ENCODE measurements at places on chromosomes 12 and 14.
A peak's percentile ranks its signal among the peaks of the same experiment; 100 is the strongest.

DNA sequence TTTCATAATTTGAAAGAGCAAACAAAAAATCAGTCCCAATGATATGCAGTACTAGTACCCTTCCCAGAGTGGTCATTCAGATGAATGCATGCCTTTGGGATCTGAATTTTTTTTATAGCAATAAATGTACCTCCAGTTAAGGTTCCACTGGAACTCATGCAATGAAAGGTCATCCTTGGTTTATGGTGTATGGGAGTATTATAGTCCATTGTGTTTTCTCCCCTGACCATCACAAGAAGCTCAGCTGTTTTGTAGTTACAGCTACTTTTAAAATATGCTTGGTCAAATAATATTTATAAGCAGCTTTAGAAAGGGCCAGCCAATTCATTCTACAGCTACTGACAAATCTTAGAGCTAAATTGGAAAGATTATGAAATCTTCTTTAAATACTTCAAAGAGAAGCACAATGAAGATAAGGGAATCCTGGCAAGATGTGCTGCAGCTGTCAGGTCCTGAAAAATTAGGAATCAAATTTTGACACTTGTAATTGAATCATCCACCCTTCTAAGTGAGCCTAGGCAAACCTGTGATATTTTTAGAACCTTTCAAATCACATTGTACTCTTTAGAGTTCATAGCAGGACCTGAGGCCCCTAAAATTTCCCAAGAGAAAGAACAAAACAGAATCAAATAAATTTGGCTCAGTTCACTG is 46.5 kb downstream of the IFT81 start:
- DNase-seq: no peak

GRCh38 chr12:43338848-43339526 is 213.0 kb downstream of the ADAMTS20 start:
- DNase-seq: no peak

DNA sequence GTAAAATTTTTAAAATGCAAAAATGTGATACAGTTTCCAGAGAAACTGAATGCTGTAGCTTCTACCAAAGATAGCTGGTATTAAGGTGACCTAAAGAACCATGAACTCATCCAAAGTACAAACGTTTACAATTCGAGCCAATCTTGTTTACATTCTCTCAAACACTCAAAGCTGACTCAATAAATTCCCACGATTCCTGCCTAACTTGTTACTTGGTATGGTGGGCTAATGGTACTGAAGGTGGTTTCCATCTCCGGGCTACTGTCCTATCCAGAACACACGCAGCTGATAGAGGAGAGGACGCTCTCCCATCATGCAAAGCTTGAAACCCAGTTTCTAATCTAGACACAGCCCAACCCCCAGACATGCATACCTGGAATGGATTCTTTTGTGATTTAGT is 31.5 kb downstream of the RAD9B start:
- no peak for DNase-seq

DNA sequence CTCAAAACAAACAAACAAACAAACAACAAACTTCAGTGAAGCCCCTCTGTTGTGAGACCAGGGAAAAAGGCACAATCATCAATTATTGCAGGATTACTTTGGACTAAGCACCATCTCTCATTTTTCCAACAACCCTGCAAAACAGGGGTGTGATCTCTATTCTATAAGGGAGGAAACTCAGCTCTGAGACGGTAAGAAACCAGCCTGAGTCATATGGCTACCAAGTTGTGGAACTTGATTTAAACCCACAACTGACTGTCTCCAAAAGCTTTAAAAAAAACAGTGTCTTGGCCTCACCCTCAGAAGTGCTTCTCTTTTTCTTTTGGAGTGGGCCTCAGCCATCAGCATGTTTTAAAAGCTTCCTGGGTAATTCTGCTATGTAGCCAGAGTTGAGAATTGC is 49.8 kb downstream of the RIN3 start:
- no peak for DNase-seq

GRCh38 chr12:122013791-122014590 is 7.7 kb upstream of the BCL7A start:
- DNase-seq: no peak

- DNase-seq: no peak
Observed at GRCh38 chr12:83996671-83997070, 915.9 kb downstream of the SLC6A15 start.

- no peak for DNase-seq
Observed at GRCh38 chr12:92927436-92928281, 1.4 kb downstream of the EEA1 start.

DNA sequence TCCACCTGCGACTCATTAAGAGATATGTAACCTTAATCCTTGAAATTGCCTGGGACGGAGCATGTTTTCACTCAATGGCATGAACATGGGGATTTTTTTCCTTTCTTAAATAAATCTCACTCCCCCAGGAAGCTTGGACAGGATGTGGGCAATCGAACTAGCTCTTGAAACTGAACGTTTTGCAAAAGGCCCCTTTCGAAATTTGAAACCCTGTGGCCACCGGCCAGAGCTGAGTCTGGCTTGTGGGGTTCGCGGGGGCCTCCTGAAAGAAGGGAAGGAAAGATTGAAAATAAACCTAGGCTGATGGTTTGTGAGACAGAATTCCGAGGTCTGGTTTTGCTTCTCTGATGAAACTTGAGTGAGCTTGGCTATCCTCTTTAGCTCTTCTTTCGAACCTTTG is 101.4 kb upstream of the RTL1 start:
- DNase-seq: no peak

- no peak for DNase-seq
Observed at GRCh38 chr12:77032406-77032805, 33.0 kb downstream of the E2F7 start.

GRCh38 chr12:129885287-129885686 is 18.5 kb downstream of the TMEM132D start:
- no peak for DNase-seq

DNA sequence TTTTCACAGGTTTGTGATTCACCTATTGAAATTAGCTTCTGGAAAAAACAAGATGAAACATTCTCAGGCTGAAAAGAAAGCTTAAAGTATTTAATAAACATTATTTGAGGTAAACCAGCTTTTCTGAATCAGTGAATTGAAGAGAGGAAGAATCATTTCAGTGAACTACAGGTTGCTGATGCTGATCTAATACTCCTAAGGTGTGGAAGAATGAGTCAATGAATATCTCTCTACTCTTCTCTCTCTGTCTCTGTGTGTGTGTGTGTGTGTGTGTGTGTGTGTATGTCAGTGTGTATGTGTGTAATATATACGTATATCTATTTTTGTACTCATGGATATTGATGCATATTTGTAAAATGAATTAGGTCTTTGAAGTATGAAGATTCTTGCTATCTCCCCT is 312.2 kb downstream of the SSPN start:
- DNase-seq: no peak

DNA sequence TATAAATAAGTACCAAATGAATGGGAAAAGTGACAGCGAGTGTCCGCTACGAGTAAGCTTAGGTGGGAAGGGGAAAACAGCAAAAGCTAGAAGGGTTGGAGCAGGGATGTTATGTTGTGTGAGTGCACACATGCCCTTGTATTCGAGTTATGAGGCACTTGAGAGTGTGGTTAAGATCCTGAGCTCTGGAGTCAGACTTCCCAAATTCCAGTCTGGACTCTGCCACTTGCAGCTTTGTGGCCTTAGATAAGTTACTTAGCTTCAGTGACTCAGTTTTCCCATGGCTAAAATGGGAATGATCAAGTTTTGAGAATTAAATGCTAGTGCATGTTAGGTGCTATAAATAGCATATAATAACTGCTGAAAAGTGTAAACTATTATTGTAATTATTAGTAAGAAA is 44.9 kb downstream of the KTN1 start:
- no peak for DNase-seq

GRCh38 chr14:72947366-72948160 is 21.3 kb downstream of the DCAF4 start:
- no peak for DNase-seq

DNA sequence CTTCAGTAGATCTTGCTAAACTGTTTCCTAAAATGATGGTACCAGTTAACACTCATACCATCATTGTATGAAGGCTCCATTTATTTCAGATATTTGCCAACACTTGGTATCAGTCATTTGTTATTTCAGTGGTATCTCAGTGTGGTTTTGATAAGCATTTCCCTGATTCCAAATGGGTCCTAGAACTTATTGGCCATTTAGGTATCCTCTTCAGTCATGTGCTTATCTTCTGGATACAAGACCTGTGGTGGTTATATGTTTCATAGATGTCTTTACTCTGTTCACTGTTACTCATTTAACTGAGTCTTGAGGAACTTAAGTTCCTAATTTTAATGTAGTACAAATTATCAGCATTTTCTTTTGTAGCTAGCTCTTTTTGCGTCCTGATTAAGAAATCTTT is 13.5 kb downstream of the SINHCAF start:
- DNase-seq: no peak

DNA sequence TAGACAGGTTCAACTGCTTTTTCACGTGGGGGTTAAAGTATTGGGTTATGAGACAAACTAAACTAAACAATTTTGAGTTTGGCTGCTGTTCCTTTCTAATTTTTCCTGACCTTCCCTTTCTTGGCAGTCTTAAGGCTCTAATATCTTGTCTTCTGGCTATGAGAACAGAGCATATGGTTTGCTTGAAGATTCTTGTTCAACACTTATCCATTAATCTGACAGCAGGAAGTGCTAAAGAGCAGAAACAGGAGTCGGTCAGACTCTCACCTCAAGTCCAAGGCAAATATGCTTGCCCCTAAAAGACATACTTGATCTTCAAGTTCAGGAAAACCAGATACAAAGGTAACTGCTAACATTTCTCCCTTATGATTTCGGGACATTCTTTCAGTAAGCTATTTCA is 52.6 kb upstream of the KCNJ8 start:
- DNase-seq: no peak

DNA sequence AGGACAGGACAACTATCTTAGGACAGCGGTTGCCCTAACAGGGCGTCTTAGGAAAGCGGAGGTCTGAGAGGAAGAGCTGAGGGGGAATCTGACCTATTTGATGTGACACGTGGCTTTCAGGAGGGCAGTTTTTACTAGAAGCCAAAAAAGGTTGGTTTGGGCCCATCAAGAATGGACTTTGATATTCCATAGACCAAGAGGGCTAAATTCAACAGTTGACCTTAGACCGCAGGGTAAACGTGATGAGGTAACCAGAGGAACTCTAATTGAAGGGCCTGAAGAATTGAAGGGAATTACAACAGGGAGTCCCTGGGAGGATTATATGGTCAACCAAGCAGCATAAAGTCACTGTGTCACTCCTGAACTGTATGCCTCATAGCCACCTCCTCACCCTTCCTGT is 11.5 kb downstream of the C1S start:
- DNase-seq: no peak

- DNase-seq: no peak
Observed at GRCh38 chr12:39188689-39189088, 254.2 kb downstream of the KIF21A start.

DNA sequence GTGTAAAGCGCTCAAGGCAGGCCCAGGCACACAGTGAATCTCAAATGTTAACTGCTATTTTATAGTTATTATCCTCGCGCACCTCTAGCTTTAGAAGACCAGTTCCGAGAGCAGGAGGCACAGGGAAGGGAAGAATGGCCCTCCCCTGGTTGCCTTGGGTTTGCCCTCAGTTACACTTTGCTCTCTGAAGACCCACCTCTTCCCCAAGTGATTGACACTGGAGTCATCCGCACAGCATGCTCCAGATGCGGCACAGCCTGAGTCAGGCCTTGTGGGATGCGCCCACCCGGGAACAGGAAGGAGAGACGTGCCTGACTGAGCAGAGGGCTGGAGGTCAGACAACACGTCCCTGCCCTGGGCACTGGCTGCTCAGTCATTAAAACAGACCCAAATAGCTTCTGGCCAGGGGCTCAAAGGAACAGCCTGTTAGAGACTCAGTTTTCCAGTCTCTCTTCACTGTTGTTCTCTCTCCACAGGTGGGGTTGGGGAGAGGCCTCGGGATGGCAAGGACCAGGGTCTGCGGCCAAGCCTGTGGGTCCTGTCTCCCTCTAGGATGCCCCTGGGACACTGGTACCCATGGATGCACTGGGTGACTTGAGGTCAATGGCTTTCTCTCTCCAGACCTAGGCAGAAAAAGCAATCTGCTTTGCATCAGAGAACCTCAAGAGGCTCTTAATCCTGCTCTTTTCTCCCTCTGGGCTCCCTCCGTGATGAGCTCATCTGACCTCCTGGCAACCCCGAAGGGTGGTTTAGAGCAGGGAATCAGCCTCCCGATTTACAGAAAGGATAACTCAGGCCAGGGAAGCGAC is 13.6 kb upstream of the MLXIP start:
- no peak for DNase-seq

GRCh38 chr12:550473-551260 is 90.9 kb downstream of the B4GALNT3 start:
- no peak for DNase-seq

DNA sequence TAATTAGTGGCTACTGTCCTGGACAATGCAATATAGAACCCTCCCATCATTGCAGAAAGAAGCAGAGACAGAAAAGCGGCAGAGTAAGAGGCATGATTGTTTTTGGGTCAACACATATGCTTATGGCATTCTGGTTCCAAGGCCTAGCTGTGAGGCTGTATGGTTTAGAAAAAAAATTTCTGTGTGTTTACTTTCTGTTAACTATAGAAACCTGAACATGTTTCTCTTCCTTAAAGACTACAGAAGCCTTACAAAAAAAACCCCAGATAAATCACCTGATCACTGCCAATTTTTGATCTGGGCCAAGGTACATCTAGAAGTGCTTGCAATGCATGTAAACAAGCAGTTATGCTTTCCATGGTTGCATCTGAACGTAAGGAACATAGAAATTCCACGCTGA is 100.0 kb upstream of the HECTD1 start:
- DNase-seq: no peak

GRCh38 chr14:96587823-96588385 is 85.7 kb downstream of the PAPOLA start:
- no peak for DNase-seq

- DNase-seq: peak; percentile 21
Observed at GRCh38 chr12:3491938-3492792, 1.2 kb downstream of the PRMT8 start.

- DNase-seq: no peak
Observed at GRCh38 chr12:100721169-100721568, 73.4 kb upstream of the ANO4 start.

DNA sequence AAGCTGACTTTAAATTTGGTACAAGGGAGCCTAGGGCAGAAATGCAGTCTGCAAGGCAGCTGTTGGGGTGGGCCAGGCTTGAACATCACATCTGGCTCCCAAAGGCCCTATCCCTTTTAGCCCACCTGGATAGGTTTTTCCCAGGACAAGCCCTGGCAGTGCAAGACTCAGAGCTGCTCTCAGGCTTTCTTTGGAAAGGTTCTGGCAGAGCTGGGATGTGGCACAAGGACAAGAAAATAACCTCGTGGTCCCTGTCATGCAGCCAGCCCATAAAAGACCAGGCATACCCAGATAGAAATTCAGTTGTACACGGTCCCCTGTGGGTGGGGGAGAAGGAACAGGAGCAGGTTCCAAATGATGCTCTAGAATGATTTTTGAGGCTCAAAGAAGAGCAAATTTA is 206.9 kb downstream of the TTC7B start:
- DNase-seq: no peak

GRCh38 chr14:55103971-55104954 is 24.8 kb upstream of the LGALS3 start:
- DNase-seq: no peak

- DNase-seq: no peak
Observed at GRCh38 chr12:124755801-124756148, 107.9 kb downstream of the SCARB1 start.

GRCh38 chr12:101498252-101498651 is 23.1 kb downstream of the SPIC start:
- DNase-seq: no peak

Data from activated T-cell treated with anti-CD3 and anti-CD28 coated beads for 24 hours (primary cell).